ENCODE measurements at places on chromosomes 13 and 19. TPM values are rescaled to one million over a fixed set of nuclear protein-coding genes. Genes with fewer than 3 reads are reported as not detected.
A peak's percentile ranks its signal among the peaks of the same experiment; 100 is the strongest.

Gene ZNF610
- total RNA-seq: 0.97 TPM

DNA sequence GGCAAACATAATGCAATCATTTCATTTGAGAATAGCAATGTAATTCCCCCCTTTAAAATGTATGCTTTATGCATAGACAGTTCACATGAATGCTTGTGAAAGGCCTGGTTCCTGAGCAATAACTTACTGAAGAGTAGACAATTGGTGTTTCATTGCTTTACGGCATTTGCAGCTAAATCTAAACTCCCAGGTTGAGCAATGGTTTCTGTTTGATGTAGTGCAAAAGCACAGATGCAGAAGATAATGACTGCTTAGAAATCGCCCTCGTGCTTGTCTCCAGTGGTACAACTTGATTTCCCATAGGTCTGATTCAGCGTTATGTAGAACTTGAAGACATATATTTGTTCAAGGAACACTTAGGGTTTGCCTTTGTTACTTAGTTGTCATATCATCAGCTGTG lies 1018.3 kb downstream of the DIAPH3 start:
- no peak for DNase-seq

DNA sequence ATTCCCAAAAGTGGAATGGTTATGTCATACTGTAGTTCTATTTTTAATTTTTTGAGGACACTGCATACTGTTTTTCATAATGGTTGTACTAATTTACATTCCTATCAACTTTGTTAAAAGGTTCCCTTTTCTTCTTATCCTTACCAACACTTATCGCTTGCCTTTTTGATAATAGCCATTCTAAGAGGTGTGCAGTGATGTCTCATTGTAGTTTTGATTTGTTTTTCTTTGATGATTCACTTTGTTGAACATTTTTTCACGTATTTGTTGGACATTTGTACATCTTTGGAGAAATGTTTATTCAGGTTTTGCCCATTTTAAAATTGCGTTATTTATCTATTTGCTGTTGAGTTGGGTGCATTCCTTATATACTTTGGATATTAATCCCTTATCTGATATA lies 188.8 kb upstream of the SPRY2 start:
- peak; percentile 40 for DNase-seq

DNA sequence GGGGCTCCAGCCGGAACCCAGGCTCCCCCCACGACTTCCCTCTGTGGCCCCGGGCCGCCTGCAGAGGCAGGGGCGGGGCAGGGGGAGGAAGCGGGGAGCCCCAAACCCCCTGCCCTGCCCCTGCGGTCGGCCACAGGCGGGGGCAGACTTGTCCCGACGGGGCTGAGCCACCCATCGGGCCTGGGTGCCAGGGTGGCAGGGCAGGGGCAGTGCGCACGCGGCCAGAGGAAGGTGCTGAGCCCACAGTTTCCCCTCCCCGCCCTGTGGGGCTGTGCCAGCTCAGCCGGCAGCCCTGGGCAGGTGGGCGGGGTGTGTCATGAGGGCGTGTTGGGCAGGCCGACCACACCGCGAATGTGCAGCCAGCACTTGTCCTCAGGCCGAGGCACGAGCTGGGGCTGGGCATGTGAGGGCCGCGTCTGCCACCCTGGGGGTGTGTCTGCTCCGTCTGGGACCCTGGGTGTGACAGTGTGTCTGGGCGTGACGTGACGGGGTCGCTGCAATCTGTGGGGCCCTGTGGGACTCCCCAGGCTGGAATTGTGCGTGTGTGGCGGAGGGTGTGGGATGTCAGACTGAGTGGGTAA lies 17.7 kb downstream of the CCDC97 start:
- peak; percentile 88 for DNase-seq

- DNase-seq: no peak
Observed at GRCh38 chr19:41575998-41576397, at the start of gene CEACAM21. CEACAM21 (plus strand) TSS chr19:41576166; CDS start chr19:41576275, 109 bp downstream.

DNA sequence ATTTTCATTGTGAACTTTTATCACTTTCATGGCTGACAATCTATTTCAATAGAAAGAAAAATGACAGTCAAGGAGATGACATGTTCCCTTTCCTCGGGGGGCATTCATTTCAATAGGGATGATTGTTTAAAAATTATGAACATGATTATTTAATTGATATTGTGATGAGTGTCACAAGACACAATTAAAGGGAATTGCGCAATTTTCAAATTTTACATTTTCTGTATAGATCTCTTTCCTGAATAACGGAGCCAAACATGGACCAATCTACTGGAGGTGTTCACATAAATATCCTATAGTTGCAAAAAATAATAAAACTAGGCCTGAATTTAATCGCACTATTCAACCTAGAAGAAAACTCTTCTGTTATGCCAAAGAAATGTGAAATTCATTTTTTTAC lies 1274.6 kb downstream of the SLITRK5 start:
- no peak for DNase-seq

GRCh38 chr19:14112809-14113385 lies 4.7 kb downstream of the PRKACA start:
- no peak for DNase-seq

DNA sequence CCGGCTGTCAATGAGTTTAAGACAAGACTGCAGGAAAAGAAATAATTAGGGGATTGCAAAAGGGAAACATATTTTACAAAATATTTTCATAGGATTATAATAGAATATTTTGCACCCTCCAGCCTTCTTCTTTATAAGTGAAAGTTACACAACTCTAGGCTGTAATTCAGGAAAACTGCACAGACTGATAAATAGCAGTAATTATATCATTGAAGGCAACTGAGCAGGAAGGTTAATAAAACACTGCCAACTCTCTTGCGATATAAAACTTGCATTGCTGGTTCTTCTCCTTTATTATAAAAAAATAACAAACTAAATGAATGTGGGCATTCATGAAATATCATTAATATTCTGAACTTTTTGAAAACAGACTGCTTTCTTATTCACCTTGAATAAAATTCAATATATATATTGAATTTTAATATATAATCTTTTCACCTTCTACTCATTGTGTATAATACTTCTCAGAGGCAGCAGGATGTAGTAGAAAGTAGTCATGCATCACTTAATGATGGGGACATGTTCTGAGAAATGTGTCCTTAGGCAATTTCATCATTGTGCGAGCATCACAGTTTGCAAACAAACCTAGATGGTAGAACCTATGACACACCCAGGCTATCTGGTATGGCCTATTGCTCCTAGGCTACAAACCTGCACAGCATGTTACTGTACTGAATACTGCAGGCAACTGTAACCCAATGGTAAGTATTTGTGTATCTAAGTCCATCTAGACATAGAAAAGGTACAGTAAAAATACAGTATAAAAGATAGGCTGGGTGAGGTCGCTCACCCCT lies 24.9 kb upstream of the STARD13 start:
- DNase-seq: no peak

Gene CYP2A6
- total RNA-seq: not detected

DNA sequence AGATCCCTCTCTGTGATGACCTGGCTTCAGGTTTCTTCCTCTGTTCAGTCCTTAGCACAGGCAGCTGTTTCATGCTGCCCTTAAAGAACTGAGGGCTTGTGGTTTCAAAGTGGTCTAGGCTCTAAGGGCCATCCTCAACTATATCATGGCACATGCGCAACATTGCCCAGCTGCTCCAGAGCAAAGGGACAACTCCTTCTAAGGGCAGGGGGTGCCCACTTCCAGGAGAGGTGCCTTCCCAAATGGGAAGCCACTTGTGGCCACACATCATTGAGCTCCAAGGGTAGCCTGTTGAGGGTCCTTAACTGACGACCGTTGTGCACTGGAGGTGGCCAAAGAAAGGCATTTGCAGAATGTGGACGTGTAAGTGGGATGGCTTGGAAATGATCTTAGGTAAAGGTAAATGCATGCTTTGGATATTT lies 7.3 kb downstream of the GPR183 start:
- DNase-seq: no peak

- peak; percentile 90 for DNase-seq
Observed at GRCh38 chr19:40716031-40716481, 630 bp downstream of the COQ8B start.

Gene SYNGR4
- total RNA-seq: not detected

DNA sequence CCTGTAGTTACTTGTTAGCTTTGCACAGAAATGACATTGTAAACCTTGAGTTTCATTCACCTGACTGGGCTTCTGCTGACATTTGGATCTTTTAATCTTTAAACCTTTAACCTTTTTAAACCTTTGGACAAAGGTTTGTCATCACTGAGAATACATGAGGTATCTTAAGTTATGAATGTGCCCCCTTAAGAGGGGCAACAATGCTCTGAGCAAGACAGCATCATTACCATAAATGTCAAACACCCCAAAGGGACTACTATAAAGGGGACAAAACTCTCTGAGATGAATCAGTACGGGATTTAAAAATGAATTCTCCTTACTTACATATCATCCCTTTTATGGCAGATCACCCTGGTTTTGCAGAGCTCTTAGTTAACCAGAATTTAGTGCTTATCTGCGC lies 203.3 kb downstream of the COG6 start:
- no peak for DNase-seq

Gene CEACAM1
- 2.1 TPM for total RNA-seq

- no peak for DNase-seq
Observed at GRCh38 chr19:12543855-12544254, 7.4 kb downstream of the ZNF564 start.

DNA sequence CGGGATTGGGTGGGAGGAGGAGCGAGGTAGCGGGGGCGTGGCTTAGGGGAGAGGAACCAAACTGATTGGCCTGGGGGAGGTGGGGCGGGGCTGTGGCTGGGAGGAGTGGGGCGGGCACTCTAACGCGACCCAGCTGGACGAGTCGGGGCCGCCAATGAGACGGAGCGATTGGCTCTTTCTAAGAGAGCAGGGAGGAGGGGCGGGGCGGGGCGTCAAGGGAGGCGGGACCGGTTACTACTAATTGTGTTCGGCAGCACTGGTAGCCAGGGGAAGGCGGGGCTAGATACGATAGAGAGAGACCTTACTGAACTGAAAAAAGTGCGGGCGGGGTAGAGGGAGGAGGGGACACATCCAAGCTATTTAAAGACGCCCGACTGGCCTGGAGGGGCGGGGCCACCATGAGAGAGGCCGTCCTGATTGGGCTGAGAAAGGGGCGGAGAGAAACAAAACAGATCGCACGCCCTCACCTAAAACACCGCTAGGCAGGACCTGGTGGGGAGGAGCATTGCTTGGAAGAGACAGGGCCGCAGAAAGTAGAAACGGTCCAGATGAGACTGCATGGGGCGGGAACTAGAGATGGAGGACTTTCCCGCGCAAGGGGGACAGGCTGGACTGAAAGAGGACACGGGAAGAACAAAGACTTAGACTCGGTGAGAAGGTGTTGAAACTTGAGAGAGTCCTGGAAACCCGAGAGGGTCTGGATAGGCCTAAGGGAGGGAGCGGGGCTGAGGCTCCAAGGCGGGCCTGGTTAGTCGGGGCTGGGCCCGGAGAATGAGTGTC lies at the start of gene KCNC3:
Gene KCNC3, minus strand, starts transcription at position 232 of the 780 bp plus-strand sequence. CDS start 295 bp downstream, outside the sequence.
- DNase-seq: peak; percentile 99

DNA sequence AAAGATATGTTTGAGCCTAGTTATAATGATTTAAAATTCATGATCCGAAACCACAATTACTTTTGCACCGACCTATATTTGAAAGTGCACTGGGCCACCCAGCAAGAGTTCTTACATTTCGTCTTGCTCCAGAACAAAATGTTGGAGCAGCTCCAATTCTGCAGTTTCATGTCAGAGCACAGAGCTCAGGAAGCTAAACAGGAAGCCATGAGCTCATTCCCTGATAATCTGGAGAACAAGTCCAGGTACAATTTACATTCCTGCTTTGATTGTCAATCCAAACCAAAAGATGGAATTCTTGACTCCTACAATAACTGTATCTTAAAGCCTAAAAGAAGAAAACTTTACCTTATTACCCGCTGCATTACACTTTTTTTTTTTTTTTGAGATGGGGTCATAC lies 131.8 kb downstream of the KCTD12 start:
- peak; percentile 90 for DNase-seq

Gene ZNF816
- total RNA-seq: 4.9 TPM

Gene C13orf46
- total RNA-seq: 1.7 TPM

GRCh38 chr19:9205501-9206113 lies 13.8 kb downstream of the OR7D4 start:
- peak; percentile 58 for DNase-seq

GRCh38 chr13:25770601-25771000 lies 281.2 kb downstream of the SHISA2 start:
- no peak for DNase-seq

DNA sequence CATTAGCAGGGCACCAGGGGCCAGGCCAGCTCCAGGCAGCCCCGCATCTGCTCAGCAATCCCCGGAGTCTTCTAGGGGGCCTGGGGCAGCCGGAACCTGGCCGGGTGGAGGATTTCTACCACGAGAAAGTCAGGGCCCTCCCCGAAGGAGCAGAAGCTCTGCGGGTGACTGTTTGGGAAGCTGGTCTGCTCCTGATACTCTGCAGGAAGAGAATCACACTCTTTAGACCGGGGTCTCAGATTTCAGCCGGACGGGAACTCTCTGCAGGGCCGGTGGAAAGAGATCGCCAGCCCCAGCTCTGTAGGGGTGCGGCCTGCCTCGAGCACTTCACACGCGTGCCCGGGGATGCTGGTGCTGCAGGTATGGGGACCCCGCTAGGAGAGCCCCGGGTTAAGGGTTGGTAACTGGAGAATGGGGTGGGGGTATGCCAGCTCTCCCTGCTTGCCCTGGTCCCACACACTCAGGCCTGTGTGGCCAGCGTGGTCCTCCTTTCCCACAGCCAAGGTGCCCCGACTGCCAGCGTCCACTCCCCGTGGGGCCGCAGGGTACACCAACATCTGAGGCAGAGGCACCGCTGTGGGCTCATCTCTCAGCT lies 20.1 kb downstream of the RASA3 start:
- DNase-seq: no peak

Gene ERICH6B
- not detected for total RNA-seq

Gene ZNF793
- 3.8 TPM for total RNA-seq

- DNase-seq: no peak
Observed at GRCh38 chr13:81199956-81200355, 859.0 kb upstream of the SPRY2 start.

GRCh38 chr19:17753976-17754375 lies 2.7 kb downstream of the FCHO1 start:
- DNase-seq: no peak

DNA sequence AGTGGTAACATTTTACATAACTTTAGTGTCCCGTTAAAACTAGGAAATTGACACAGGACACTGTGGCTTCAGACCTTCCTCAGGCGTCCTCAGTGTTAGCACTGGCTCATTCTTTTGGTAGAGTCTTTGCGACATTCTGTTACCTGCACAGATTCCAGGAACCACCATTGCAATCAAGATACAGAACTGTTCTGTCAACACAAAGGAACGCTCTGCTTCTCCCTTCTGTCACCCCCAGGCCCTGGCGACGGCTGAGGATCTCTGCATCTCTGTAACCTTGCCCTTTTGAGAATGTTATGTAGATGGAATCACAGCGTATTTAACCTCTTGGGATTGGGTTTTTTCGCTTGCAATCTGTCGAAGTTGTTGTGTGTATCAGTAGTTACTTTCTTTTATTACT lies 22.6 kb downstream of the KDM4B start:
- DNase-seq: no peak

DNA sequence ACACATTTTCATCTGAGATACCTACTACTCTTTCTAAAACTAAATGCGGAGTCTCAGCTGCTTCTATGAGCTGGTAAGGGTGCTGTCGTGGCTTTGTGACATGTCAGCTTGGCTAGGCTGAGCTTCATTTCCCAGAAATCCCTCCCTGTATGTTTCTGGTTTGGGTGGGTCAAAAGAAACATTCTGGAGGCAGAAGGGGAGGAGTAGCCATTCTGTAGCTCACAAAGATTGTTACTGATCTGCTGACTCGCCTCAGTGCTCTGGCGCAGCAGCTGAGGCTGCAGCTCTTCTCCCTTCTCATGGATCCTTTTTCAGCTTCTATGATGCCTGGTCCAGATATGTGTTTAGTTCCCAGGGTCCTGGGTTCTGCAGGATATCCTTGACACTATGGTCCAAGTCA lies 114.7 kb downstream of the RAP2A start:
- no peak for DNase-seq

Gene EXOC3L2
- 0.66 TPM for total RNA-seq

- DNase-seq: no peak
Observed at GRCh38 chr13:109719962-109720646, 66.3 kb downstream of the IRS2 start.
